ENCODE measurements at places on chromosomes 7 and 10.

GRCh38 chr10:124008681-124009080, 84.7 kb downstream of the CHST15 start:
- DNase-seq = no peak

DNA sequence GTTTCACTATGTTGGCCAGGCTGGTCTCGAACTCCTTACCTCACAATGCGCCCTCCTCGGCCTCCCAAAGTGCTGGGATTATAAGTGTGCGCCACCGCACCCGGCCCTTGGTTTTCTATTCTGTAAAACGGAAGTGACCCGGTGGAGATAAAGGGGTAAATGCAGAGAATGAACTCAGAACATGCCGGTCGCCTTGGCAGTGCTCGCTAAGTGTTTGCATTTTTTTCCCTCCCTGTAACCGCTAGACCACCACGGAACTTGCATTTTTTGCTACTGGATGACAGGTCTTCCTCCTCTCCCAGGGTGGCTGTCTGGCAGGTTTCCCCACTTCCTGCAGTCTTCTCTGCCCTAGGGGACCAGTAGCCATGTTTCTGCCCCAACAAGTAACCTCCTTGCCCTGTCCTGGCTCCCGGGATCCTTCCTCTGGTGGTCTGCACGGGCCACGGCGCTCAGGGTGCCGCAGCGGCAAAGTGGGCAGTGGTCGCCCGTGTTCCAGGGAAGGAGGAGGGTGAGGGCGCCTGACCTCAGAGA, 18.8 kb upstream of the GNA12 start:
- DNase-seq = no peak

GRCh38 chr7:118013252-118014010, 140.2 kb upstream of the CTTNBP2 start:
- no peak for DNase-seq

DNA sequence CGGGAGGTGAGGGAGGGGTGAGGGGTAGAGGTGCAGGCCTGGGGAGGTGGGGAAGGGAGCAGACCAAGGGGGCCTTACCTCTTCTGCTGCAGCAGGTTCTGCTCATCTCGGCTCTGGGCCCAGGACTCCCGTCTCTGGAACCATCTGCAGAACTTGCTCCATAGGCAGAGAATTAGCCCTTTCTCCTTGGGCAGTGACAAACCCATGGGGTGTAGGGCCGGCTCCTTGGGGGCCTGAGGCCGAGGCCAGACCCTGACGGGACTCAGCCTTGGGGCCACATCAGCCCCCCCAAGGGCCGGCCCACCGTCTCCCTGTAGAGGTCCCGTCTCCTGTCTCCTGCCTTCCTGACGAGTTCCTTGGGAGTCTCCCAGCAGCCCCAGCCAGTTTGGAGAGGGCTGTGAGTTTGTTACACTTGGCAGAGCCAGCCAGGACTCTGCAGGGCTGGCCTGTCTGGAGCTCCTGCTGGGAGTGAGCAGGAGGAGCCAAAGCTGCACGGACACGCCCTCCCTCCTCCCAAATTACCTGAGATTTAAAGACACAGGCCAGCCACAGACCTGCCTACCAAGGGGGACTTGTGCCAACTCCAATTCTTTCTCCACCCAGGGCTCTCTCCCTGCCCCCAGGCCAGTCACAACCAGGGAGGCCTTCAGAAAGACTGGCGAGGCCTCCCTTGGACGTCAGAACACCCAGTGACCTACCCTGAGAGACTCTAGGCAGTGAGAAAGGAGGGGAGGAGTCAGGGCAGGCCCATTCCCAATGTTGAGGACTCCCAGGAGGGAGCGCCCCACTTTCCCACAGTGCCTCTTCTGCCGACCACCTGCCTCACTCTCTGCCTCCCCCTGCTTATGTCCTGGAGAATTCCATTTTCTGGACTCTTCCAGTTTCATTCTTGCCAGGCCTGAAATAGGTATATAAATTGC, at the start of gene TRPV6:
TRPV6 (minus strand) TSS at position 435 of the 920 bp plus-strand sequence.
- DNase-seq = no peak

DNA sequence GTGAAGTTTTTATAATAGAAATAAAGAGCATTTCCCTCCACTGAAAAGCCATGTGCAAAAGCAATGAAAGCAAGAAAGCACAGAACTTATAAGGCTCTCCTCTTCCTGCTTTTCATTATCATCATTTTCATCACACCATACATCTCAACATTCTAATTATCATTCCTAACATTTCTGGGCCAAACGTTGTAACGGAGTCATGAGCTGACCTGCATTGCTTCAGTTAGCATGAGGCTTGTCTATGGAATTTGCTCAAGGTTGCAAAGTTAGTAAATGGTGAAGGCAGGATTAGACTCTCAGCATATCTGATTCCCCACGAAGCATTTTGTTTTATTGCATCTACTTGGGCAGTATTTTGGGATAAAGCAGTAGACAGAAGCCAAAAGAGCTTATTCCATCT, 11.4 kb downstream of the SCIN start:
- no peak for DNase-seq

GRCh38 chr7:45993621-45994020, 72.5 kb upstream of the IGFBP3 start:
- no peak for DNase-seq

DNA sequence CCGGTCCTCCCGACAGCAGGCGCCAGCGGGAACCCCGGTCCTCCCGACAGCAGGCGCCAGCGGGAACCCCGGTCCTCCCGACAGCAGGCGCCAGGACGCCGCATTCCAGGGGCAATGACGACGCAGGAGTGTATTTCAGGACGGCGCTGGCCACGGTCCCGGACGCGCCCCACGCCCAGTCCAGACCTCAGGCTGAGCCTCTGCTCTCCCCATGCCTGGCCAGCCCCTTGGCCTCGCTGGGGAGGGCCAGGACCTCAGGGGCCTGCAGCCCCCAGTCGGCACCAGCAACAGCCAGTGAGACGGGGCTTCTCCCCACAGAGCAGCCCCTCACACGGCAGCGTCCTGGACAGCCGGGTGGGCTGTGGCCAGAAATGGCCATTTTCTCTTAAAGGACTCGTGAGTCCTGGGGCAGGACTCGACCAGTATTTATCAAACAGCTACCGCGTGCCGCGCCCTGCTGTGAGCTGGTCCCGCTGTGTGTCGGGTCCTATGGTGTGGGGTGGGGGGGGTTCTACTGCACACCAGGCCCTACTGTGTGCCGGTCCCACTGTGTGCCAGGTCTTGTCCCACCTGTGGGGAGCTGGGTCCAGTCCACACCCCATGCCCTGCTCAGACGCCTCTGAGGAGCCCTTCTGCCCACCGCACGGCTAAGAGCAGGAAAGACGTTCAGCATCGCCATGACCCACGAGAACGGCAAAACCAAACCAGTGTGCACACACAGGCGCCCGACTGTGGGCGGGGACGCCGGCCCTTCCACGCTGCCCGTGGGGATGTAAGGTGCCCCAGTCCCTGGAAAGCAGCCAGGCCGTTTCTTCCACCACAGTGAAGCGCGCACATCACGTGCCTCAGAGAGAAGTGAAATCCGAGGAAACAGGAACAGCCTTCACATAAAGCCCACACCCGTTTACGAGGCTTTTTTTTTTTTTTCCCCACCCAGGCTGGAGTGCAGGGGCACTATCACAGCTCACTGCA, 33.3 kb downstream of the GET4 start:
- DNase-seq = peak; percentile 30

DNA sequence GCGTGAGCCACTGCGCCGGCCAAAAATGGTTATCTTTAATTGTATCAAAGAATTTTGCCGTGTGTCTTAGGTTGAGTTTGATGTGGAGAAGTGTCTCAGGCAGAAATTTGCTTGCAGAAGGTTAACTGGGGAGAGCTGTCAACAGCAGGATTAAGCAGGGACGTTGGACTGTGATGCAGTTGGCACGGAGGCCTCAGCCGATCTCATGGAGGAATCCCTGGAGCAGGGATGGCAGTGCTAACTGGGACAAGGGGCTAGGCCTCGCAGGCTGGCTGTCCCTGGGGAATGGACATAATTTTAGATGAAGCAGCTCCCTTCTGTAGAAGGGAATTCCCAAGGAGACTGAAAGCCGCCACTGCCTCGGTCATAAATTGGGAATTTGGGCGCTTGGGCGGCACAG, 12.3 kb upstream of the KIF5B start:
- DNase-seq = no peak

- DNase-seq = no peak
These were observed 227.5 kb downstream of the TEX36 start for GRCh38 chr10:125455431-125455830.

- DNase-seq = no peak
These were observed 134.0 kb downstream of the SNX10 start for GRCh38 chr7:26425655-26426054.

DNA sequence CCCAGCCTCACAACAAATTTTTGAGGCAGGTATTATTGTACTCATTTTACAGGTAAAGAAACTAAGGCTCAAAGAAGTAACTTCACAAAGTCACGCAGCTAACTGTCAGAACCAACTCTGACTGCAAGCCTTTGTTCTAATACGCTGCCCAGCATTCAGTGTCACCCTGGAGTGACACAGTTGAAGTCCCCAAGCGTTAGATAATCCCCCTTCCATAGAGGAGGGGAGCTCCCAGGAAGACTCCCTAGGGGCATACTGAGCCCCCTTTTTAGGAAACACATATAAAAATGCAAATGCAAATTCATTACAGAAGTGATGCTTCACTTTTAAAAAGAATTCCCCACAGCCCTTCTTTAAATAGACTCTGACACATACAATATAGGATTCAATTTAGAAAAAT, 101.0 kb upstream of the MACROH2A2 start:
- DNase-seq = no peak
